CD4-positive, alpha-beta T cell treated with Interleukin-15 for 4 hours (primary cell): ENCODE measurements at places on chromosomes 11 and 22.

GRCh38 chr11:14619603-14620531, 23.7 kb upstream of the PDE3B start:
- DNase-seq: no peak

DNA sequence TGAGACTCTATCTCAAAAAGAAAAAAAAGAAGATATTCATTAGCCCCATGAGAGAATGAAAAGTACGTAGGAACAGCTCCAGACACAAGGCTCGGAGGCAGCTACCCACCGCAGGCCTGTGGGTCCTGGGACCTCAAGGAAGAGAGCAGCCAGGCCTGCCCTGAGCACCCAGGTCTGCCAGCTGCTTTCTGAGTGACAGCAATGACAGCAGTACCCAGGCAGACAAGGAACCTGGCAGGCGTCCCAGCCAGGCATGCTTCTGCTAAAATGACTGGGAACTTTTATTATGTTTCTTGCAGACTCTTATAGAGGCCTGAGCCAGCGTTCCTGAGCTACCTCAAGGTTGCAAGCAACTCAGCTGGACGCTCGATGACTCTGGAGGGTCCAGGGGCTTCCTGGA, 31.6 kb downstream of the CPT1A start:
- no peak for DNase-seq

- DNase-seq: peak; percentile 86
These were observed 1.5 kb upstream of the KLHDC7B start for GRCh38 chr22:50544078-50544745.

DNA sequence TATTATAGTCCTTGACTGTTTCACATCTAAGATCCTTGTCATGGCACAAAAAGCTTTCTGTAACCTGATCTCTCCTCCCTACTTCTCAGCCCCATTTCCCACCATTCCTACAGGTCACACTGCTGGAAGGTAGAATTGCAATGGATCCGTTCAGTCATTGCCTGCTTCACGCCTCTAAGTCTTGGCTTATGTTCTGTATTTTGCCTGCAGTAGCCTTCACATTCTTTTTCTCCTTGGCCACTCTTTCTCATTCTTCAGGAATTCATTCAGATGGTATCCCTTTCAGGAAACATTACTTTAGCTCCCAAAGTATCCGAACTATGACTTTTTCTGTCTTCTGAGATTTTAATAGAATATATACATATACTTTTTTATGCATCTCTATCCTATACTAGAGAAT, 731.5 kb downstream of the NTM start:
- DNase-seq: no peak

DNA sequence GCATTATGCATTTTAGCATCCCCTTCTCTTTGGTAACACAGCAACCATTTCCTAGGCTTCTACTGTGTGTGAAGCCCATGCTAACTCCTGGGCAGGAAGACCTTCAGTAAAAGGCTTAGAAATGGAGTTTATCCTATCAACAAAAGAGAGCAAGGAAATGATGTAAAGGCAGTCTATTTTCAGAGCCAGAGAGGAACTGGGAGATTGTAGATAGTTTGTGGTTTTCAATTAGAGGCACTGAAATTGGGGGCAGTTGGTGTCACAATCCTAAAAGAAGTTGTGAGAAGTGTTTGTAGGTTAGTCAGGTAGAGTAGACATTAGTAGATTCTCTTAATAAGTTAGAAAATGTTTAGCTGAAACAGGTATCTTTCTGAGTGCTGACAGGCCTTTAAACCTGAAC, 7.1 kb downstream of the ACAD8 start:
- DNase-seq: no peak

DNA sequence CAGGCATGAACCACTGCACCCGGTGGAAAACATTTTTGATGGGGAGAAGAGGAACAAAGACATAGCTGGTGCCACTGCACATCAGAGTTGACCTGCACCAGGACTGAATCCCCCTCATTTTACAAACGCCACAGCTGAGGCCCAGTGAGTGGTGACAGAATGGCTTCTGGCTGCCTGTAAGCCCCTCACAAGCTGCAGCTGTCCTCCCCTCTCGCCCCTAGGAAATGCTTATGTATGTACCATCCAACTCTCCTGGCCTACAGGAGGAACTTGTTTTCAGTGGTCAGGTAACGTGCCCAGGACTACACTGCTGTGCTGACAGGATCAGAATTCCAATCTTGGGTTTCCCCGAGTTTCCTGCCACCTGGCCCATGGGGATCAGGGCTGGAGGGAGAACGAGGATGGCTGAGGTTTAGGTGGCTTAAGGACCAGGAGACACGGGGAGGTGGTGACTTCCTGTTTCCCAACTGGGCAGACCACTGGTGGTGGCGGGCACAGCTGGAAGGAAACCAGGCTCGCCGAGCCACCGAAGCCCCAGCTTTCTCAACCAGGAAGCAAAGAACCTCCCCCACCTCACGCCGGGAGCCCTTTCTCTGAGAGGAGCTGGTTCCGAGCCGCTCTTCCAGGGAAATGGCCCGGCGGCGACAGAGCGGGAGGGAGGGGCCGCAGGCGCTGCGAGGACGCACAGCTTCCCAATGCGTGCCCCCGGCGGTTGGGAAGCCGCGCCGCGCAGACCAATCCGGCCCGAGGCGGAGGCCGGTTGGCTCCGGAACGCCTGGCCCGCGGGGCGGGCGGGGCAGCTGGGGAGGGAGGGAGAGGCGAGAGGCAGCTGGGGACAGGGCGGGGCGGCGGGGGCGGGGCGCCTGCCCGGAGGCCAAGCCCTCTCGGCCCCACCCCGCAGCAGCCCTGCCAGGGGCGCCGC, 1.0 kb upstream of the LRFN4 start:
- peak; percentile 82 for DNase-seq

GRCh38 chr11:2250485-2250884, 19.9 kb downstream of the ASCL2 start:
- DNase-seq: no peak

DNA sequence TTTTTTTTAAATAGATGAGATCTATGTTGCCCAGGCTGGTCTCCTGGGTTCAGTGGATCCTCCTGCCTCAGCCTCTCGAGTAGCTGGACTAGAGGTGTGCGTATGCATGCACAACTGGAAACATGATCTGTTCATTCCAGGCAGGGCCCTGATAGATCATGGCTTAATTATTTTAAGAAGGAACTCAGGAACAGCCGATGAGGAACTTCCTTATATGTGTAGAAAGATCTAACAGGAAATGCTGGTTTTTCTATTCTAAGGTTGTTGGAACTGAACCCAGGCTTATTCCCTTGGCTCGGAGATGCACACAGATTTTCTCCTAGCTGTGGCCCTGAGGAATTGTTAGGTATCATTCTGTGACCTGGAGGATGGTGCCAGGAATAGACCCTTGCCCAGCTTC, 32.4 kb downstream of the SPECC1L start:
- no peak for DNase-seq

DNA sequence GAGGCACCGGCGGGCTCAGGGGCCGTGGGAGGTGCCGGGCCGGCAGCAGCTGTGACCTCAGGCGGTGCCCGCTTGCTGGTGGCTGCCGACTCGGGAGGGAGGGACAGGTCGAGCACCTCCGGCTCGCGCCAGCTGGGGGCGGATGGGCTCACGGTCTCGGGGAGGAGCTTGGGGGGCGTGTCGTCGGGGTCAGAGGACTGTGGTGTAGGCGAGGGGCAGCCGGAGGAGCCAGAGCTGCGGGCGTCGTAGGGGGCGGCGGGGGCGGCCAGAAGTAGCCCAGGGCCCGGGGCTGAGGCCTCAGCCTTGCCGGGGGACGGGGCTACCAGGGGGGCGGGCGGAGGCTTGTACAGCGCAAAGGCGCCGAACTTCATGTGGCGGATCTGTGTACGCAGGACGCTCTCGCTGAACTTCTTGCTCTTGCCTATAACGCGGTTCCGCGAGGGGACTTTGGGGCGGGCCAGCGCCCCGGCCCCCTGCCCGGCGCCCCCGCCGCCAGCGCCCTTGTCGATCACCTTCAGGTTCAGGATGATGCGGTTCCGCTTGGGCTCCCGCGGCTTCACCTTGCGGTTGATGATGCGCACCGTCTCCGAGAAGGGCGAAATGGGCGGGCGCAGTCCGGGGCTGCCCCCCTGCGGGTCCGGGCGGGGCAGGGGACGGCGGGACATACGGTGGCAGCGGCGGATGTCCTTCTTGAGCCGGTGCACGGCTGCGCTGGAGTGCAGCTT, 5.5 kb downstream of the CBX6 start:
- DNase-seq: no peak

GRCh38 chr11:40877981-40878380, 581.5 kb downstream of the LRRC4C start:
- no peak for DNase-seq
